Left colon (tissue), 2 donors: ENCODE measurements at places on chromosomes 6 and 20. TPM values are rescaled to one million over a fixed set of nuclear protein-coding genes. Genes with fewer than 3 reads are reported as not detected.

The CLPSL2 gene
- total RNA-seq = not detected

The OLIG3 gene
- not detected for total RNA-seq

The CDH26 gene
- total RNA-seq = 0.45 TPM

The CGA gene
- total RNA-seq = not detected

The ELMO2 gene
- 25.3 TPM for total RNA-seq

The TPD52L1 gene
- total RNA-seq = 15.8 TPM

The NKAPL gene
- total RNA-seq = 0.47 TPM

The MATN4 gene
- not detected for total RNA-seq

The C20orf202 gene
- 0.59 TPM for total RNA-seq

The RAET1E gene
- total RNA-seq = not detected

The NRN1 gene
- 4.9 TPM for total RNA-seq

The BIRC7 gene
- total RNA-seq = 0.25 TPM

The ERVFRD-1 gene
- total RNA-seq = 0.09 TPM

The DOK5 gene
- 0.39 TPM for total RNA-seq

The XKR7 gene
- 0.11 TPM for total RNA-seq

The LPIN3 gene
- total RNA-seq = 57.0 TPM

The CBFA2T2 gene
- 26.9 TPM for total RNA-seq

The TMEM14C gene
- 98.0 TPM for total RNA-seq

The OXT gene
- total RNA-seq = not detected

The SEMG1 gene
- total RNA-seq = 0.21 TPM

The TRIM31 gene
- total RNA-seq = 278 TPM

The GNAS-AS1 gene
- total RNA-seq = 0.87 TPM

The MTFR2 gene
- 3.1 TPM for total RNA-seq

The IL17A gene
- total RNA-seq = not detected
